Cardiac fibroblast (primary cell): ENCODE measurements at places on chromosomes 4 and X.
A peak's percentile ranks its signal among the peaks of the same experiment; 100 is the strongest.

DNA sequence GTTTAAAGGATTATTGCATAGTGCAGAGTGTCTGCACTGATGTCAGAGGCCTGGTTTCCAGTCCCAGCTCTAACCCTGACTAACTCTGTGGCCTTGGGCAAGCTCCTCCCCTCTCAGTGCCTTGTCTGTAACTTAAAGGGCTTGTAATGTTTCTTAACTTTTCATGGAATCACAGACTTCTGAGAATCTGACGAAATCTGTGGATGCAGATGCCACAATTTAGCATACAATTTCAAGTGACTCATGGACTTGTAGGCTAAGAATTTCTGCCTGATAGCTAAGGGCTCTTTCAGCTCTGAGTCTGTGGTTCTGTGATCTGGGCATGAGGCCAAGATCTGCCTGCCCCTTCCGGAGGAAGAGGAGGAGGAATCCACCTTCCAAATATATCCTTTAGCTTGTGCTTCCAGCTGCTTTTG lies 236.9 kb downstream of the AR start:
- DNase-seq: peak; percentile 97

GRCh38 chr4:10175626-10176025 lies 59.0 kb upstream of the WDR1 start:
- peak; percentile 41 for DNase-seq

- DNase-seq: no peak
These were observed 33.7 kb downstream of the WDR17 start for GRCh38 chr4:176099314-176099713.

- no peak for DNase-seq
These were observed 39.5 kb downstream of the ZNF518B start for GRCh38 chr4:10417740-10418139.

DNA sequence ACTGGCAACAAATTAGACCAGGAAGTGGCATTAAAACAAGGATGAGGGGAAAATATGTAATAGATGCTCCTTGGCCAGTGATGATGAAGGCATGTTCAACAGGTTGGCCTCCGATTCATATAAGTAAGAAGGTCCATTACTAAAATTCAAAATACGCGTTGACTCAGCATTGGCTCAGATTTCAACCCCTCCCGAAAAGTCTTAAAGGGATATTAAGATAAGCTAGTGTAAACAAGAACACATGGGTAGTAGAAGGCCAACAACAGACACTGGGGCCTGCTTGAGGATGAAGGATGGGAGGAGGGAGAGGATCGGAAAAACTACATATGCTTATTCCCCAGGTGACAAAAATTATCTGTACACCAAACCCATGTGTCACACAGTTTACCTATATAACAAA lies 19.1 kb upstream of the LAP3 start:
- DNase-seq: no peak

GRCh38 chrX:68789966-68790365 lies 38.9 kb upstream of the EFNB1 start:
- DNase-seq: no peak

DNA sequence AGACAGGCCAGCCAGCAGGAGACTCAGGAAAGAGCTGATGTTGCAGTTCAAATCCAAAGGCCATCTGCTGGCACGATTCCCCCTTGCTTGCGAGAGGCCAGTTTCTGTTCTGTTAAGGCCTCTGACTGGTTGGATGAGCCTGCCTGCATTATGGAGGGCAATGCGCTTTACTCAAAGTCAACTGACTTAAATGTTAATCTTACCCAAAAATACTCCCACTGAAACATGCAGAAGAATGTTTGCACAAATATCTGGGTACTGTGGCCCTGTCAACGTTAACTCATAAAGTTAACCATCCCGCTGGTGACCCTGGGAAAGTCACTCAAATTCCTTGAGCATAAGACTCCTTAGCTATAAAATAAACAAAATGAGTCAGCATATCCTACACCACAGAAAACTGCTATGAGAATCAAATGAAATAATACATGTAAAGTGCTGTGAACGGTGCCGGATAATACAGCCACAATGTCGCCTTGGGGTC lies 326.4 kb downstream of the EVC2 start:
- DNase-seq: peak; percentile 48

GRCh38 chrX:136627409-136627808 lies 20.5 kb upstream of the CD40LG start:
- no peak for DNase-seq

DNA sequence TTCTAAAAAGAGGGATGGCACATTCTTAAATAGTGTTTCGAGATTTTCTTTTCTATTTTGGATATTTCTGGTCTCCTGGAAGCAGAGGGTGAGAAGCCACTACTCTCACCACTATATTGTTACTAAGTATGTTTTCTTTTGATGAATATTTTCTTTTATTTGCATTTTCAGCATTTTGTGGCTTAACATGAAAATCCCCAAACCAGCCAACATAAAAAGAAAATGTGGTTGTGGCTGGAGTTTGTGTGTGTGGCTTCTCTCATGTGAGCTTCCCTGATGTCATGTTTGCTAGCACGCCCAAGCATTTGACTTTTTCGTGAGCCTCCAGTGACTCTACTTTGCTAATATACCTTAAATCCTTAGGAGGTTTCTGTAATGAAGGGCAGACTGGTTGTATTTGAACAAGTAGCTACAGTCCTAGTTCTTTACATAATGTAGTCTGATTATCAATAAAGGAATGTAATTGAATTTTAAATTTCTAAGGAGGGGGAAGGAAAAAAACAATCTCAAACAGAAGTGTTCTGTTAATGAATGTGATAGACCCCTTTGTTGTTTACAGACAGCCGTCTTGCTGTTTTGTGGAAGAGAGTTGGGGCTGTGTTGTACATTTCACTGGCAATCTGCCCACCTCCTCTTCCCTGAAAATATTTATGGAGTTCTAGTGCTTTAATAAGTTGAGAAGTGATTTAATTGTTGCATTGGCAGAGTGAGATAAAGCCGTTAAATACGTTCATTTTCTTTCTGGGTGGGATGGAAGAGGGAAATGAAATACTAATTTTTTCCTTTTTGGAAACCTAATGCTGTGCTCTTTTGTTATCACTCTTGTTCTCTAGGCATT lies 114.6 kb downstream of the ARHGAP10 start:
- DNase-seq: peak; percentile 33
